Right lung (tissue), 10 donors: ENCODE measurements at places on chromosomes 12 and 14. TPM values are rescaled to one million over a fixed set of nuclear protein-coding genes. Genes with fewer than 3 reads are reported as not detected.

DNA sequence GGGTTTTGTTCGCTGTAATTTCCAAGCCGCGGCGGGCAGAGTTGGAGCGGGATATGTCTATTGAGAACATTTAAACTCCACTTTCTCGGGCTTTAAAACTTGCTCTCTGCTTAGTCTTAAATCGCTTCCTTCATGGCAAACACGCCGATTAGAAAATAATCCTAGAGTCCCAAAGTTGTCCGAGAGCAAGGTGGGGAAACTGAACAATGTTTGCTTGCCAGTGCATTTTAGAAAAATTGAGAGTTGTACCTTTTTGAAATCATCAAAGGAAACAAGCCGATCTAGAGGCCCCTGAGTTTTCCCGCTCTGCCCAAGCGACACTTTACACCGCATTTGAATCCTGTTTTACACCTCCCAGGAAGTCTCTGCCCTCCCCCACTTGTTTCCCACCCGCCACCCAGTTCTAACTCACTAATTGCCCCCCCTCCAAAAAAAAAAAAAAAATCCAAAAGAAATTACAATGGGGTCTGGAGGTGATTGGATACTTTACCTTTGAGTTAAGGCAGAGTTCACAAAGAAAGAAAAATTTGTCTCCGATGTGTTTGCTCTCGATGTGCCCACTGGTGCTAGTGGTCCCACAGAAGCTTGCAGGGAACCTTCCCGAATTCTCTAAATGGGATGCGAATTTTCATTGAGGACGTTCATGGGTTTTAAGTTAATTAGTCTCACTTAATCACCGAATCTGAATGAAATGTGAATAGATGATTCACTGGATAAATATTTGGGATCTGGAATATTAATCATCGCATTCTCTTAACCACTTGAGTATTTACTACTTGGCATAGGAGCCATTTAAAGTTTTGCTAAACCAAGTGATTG, 2.3 kb downstream of the HMGA2 start:
- peak; percentile 7 for DNase-seq

GRCh38 chr14:96053600-96054381, 14.6 kb downstream of the C14orf132 start:
- no peak for DNase-seq

The KLRF1 gene
- polyA plus RNA-seq = 1.1 TPM

- DNase-seq = no peak
These were observed 68.6 kb downstream of the EEA1 start for GRCh38 chr12:92860521-92860920.

GRCh38 chr14:45793081-45793480, 540.1 kb upstream of the MIS18BP1 start:
- DNase-seq = no peak

GRCh38 chr12:111451649-111452129, 46.0 kb downstream of the SH2B3 start:
- DNase-seq = no peak

DNA sequence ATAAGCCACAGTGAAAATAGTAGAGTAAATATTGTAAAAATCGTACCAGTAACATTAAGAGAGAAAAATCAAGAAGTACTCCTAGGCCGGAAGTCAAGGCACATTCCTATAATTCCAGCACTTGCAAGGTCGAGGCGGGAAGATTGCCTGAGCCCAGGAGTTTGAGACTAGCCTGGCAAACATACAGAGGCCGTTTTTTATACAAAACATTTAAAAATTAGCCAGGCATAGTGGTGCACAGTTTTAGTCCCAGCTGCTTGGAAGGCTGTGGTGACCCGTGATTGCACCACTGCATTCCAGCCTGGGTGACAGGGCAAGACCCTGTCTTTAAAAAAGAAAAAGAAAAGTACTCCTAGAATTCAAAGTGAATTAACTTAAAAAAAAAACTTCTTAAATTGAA, 341.8 kb downstream of the C12orf50 start:
- DNase-seq = peak; percentile 0

DNA sequence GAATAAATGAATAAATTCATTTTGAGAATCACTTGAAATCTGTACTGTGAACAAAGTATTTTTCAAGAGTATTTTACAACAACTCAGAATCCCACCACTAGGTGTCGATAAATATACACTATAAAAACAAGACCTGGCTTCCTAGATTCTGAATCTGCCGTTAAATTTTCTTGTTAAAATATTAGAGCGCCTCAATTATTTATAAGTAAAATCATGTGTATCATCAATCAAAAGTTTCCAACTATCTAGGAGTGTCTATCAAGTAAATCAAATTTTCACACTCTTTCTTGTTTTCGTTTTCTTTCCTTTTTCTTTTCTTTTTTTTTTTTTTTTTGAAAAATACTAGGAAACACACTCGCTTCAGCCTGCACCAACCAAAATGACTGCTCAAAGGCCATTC, 179.2 kb upstream of the DCN start:
- DNase-seq = peak; percentile 51

- no peak for DNase-seq
These were observed 7.7 kb downstream of the RARG start for GRCh38 chr12:53224061-53224896.

- no peak for DNase-seq
These were observed 69.7 kb downstream of the ZC3H14 start for GRCh38 chr14:88632512-88632911.

- no peak for DNase-seq
These were observed 33.9 kb upstream of the CDK17 start for GRCh38 chr12:96434107-96434506.

The RFX4 gene
- polyA plus RNA-seq = not detected

- DNase-seq = no peak
These were observed 53.0 kb downstream of the PEX5 start for GRCh38 chr12:7242176-7243101.

- no peak for DNase-seq
These were observed 93.1 kb upstream of the EVL start for GRCh38 chr14:99971941-99972747.

The DLST gene
- polyA plus RNA-seq = 96.1 TPM

DNA sequence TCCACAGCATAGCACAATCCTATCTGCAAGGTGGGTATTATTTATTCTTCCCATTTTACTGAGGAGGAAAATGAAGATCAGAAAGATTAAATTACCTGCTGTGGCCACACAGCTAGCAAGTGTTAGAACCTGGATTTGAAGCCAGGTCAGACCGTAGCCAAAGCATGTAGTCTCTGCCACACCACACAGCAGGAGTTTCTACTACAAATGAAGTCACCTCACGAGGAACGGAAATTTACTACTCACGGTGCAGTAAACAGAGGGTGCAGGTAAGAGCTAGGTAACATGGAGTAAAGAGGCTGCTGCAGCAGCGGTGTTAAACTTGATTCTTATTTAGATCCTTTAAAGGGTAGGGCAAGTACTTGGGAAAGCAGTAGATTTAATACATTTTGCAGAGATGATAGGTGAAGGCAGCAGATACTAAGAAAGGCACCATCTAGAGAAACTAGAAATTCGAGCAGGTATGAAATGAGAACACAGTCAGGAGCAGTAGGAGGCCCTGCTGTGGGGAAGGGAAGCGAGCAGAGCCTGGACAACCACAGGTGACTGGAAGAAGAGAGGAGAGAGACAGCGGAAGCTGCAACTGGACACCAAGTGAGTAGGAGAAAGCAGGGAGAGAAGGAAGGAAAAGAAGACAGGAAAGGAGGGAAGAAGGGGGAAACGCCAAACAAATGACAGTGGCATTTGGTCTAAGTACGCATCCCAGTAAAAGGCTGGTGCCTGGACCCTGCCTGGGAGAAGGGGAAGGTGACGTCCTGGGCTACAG, 21.5 kb downstream of the SPTB start:
- DNase-seq = no peak
